ENCODE measurements at places on chromosomes 11 and 22.

DNA sequence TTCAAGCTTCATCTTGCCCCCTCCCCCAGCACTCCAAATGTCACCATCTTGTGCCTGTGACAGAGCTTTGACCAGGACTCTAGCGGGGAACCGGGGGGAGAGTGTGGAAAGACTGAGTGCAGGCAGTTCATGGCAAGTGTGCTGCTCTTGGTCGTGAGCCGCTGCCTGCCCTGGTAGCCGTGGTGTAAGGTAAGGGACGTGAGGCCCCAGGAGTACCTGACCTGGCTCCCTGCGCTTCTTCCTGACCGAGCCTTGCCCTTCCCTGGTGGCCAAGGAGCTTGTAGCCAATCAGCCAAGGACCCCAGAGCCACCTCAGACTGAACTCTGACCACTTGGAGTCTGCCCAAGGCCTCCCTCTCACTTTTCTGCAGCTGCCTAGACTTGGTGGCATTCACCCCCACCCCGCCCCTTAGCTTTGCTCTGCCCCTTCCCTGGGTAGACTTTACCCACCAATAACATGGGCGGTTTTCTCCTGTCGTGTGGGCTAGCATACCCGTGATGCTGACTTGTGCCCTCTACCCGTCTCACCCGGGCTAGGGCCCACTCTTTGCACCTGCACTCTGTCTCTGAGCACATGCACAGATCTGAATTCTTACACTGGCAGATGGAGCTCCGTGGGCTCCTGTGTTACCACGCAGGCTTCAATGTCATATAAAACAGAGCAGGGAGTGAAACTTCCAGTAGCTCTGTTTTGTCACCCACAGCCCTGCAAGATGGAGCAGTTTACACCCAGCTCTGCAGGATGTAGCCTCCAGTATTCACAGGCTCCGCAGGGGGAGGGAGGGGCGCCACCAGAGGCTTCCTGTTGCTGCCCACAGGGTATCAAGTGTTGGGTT lies 1.5 kb downstream of the DGKZ start:
- no peak for DNase-seq

DNA sequence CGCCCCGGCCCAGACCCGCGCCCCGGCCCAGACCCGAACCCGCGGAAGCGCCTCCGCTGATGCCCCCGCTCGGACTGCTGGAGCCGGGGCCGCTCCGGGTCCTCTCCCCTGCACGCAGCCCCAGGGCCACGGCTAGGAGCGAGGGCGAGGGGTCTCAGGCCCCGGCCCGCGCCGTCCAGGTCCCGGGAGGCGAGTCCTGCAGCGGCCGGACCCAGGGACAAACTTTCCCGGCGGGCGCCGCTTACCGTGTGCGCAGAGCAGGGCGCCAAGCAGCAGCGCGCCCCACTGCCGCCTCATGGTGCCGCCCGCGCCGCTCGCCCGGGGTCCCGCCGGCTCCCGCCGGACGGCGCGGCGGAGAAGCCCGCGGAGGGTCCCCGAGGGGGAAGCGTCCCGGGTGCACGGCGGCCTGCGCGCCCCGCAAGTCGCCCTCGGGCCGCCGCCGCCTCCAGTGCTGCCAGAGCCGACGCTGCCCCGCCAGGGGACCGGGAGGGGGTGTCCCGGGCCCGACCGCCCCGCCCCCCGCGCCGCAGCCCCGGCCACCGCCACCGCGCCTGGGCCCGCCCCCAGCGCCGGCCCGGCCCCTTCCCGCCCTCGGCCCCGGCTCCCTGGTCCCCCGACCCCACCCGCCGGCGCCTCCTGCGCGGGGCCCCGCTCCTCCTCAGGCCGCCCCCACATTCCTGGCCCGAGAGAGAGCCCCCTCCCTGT lies at the start of gene LRP4:
TSS of gene LRP4 (minus strand) at position 468 of the 705 bp plus-strand sequence. CDS start at position 297, 171 bp downstream.
- DNase-seq: peak; percentile 55

DNA sequence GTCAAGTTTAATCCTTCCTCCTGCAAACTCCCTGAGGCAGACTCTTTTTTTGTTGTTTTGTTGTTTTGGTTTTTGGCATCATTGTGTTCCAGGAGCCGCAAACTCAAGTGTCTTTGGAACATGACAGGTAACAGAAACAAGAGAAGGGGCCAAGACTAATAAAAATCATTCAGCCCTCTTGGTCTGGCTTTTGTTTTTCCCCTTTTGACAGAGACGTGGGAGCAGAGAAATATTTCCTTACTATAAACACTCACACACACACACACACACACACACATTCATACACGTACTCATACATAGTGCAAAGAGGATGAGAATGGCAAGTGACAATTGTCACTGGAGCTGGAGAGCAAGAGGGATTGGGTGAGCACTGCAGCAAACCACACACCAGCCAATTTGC lies 10.4 kb upstream of the ASPHD2 start:
- DNase-seq: no peak

DNA sequence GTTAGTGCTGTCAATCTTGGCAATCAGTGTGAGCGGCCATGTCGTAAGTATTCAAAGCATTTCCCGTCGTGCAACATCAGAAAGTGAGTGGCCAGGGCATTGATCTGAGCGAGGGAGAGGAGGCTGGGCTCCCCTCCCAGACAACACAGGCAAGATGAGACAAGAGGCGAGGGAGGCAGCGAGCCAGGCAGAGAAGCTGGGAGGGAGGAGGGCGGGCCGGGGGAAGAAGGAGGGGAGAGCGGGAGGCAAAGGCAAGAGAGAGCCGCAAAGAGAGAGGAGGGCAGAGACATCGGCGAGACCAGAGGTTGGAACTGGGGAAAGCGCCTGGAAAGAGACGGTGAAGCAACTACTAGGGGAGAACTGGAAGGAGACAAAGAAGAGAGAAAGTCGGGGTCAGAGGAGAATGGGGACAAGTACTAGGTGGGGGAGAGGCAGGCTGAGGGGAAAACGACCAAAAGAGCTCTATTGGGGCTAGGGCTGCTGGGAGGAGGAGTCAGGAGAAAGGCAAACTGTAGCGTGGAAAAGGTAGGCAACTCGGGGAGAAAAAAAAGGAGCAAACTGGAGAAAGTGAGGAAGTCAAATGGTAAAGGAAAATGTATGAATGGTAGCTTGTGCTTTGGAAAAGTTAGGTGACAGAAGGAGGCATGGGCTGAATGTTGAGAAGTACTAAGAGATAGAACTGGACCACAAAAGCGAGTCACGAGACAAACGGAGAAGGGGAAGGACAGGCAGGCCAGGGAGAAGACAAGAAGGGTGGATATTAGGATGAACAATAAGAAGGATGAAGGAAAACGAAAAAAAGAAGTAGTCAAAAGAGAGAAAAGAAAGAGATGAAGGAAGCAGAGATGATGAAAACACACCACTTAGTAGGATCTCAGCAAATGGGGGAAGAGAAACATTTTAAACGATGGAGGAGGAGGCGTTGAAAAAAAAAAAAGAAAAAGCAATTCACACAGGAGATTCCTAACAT lies 130.5 kb upstream of the C11orf58 start:
- peak; percentile 95 for DNase-seq

DNA sequence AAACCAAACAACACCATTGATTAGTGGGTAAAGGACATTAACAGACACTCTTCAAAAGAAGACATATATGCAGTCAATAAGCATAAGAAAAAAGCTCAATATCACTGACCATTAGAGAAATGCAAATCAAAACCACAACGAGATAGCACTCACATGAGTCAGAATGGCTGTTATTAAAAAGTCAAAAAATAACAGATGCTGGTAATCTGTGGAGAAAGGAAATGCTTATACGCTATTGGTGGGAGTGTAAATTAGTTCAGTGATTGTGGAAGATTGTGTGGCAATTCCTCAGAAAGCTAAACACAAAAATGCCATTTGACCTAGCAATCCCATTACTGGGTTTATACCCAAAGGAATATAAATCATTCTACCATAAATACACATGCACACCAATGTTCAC lies 182.6 kb downstream of the TRPC6 start:
- DNase-seq: no peak

DNA sequence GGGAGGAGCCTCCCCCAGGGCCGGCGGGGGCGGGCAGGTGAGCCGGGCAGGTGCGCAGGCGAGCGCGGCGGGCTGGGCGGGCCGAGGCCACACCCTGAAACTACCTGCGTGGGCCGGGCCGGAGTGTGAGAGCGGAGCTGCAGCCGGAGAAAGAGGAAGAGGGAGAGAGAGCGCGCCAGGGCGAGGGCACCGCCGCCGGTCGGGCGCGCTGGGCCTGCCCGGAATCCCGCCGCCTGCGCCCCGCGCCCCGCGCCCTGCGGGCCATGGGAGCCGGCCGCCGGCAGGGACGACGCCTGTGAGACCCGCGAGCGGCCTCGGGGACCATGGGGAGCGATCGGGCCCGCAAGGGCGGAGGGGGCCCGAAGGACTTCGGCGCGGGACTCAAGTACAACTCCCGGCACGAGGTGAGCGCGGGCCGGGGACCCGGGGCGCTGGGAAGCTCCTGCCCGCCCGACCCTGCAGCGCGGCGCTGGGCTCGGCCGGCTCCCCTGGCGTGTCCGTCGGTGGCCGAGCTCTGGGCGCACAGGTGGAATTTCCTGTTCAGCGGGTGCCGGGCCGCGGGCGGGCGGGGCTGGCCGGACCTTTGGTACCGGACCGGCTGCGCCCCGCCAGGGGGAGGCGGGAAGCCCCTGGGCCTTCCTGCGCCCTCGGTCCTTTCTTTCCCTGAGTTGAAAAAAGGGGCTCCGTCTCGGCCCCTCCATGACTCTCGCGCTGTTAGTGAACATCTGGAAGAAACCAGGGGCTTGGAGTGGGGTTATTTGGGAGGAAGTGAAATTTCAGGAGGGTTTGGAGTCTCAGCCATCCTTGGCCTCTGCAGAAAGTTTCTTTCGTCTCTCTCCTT lies at the start of gene ST14:
TSS of gene ST14 (plus strand) at position 126 of the 841 bp plus-strand sequence. CDS start at position 324, 198 bp downstream.
- DNase-seq: peak; percentile 32

Measured in mesendoderm (in vitro differentiated cells).